ENCODE measurements at places on chromosomes 12 and 14.

DNA sequence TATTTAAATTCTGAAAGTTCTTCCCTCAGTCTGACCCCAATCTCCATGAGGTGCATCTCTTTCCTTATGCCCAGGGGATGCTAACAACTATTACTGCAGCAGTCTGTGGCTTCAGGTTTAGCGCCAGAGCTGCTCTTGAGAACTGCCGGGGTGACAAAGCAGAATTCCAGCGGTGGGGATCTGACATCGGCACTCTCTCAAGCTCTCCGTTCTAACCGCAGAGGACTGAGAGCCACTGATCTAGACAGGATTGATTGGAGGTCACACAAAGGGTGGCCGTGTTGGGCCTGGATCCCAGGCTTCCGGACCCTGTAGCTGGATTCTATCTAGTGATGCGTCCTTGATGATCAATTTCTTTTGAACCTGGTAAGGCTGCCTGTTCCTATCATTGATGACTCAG is 155.6 kb upstream of the TMEM132C start:
- DNase-seq: no peak

- no peak for DNase-seq
Observed at GRCh38 chr12:93741659-93742109, 64.5 kb downstream of the CRADD start.

DNA sequence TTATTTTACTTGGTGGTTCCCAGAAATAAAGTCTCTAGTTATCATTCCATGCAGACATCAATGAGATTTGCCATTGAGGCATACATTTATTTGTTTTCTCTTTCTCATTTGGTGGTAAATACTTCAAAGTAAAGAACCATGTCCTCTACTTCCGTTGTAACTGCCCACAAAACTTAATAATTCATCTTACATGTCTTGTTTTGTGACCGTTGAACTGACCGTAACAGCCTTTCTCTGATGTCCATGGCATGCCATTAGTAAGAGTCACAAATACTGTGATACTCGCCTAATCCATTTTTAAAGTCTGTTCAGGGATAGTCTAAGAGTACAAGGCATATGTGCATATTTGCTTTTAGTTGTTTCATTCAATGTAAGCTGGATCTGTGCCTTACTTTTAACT is 145.3 kb downstream of the ETV6 start:
- DNase-seq: no peak

DNA sequence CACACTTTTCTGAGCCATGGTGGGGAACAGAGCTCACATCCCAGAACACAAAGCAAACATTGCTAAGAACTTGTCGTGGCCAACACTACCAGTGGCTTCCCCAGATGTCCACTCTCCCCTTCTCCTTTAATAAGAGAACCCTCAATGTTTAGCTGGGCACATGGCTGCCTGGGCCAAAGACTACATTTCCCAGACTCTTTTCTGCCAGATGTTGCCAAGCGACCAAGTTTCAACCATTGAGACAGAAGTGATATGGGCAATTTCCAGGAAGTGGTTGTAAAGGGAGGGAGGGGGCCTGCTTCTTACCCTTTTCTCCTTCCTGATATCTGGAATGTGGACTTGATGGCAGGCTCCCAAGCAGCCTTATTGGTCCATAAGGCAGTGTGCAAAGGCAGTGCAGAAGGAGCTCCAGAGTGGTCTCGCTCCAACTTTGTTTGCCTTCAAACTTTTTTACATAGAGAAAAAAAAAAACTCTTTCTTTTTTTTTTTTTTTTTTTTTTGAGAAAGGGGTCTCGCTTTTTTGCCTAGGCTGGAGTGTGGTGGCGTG is 24.9 kb upstream of the JDP2 start:
- no peak for DNase-seq

- DNase-seq: no peak
Observed at GRCh38 chr14:104688505-104689108, 811 bp upstream of the INF2 start.

All from GM04504 (cell line).